Stimulated activated CD4-positive, alpha-beta T cell treated with anti-CD3 and anti-CD28 coated beads, Interleukin-15, amount 100 ng/mL, for 1 hour (primary cell): ENCODE measurements at places on chromosomes 6 and 20.

DNA sequence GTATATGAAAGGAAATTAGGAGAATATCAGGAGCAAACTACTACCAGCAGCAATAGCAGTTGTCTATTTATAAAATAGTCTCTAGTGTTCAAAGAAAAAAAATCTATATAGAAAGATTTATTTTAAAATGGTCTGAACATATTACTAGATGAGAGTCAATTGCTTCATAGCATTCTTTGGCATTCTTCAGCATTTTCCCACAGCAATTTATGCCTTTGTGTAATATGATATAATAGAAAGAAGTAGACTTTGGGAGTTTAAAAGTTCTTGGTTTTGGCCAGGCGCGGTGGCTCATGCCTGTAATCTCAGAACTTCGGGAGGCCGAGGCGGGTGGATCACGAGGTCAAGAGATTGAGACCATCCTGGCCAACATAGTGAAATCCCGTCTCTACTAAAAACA is 157.0 kb upstream of the PLN start:
- no peak for DNase-seq

- DNase-seq, result no peak
Observed at GRCh38 chr6:72083976-72084375, 197.6 kb downstream of the RIMS1 start.

- no peak for DNase-seq
Observed at GRCh38 chr20:9744551-9744950, 94.3 kb downstream of the PAK5 start.

DNA sequence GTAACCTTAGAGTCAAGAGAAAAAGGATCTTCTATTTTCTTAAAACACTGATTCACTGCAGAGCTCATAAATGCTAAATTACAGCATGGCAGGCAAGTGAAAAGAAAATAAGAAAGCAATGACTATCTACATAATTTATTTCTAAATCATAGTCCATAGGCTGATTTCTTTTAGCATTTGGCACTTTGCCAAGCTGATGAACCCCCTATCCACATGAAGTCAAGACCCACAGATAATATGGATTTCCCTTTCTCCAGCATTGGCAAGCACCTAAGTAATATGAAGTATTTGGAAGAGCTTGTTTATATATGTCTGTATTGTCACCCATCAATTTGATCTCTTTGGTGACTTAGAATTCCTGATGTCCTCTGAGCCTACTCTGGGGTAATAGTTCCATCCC is 47.9 kb upstream of the MRAP2 start:
- DNase-seq, result no peak

DNA sequence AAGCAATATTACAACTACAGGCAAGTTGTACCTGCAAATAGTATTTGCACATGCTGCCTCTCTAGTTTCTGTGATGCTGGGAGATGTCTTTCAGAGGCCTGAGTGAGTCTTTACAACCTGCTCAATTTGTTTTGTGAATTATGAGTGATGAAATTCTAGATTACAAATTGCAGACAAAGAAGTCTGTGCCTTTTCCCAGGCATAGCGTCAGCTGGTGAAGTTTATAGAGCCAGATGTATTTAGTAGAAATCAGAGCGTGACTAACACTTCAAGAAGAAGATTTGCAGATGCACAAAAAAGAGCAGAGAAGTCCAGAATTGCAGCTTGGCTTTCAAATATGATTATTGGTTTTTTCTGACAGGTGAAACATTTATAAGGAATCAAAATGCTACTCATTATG is 289.9 kb downstream of the PLCB1 start:
- no peak for DNase-seq
